Breast epithelium (tissue), 4 donors: ENCODE measurements at places on chromosomes 7 and 10.

DNA sequence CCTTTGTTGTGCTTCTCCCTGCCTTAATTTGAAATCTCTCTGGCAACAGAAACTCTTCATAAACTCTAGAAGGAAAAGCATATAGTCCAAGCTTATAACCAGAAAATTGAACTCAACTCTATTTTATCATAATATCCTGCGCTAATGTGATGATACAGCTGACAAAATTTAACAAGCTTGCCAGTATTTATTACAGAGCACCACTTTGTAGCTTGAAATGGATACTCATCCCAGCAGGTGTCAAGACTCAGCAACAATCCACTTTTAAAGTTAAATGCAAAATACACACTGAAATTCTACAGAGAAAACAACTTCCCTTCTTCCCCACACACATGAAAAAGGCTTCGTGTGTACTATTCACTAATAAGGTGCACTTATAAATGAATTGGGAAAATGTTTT is 228.9 kb downstream of the AGMO start:
- DNase-seq: no peak

- DNase-seq: no peak
Observed at GRCh38 chr7:80183351-80183750, 48.7 kb downstream of the GNAI1 start.

GRCh38 chr10:10911471-10911921 is 106.2 kb upstream of the CELF2 start:
- peak; percentile 54 for DNase-seq

DNA sequence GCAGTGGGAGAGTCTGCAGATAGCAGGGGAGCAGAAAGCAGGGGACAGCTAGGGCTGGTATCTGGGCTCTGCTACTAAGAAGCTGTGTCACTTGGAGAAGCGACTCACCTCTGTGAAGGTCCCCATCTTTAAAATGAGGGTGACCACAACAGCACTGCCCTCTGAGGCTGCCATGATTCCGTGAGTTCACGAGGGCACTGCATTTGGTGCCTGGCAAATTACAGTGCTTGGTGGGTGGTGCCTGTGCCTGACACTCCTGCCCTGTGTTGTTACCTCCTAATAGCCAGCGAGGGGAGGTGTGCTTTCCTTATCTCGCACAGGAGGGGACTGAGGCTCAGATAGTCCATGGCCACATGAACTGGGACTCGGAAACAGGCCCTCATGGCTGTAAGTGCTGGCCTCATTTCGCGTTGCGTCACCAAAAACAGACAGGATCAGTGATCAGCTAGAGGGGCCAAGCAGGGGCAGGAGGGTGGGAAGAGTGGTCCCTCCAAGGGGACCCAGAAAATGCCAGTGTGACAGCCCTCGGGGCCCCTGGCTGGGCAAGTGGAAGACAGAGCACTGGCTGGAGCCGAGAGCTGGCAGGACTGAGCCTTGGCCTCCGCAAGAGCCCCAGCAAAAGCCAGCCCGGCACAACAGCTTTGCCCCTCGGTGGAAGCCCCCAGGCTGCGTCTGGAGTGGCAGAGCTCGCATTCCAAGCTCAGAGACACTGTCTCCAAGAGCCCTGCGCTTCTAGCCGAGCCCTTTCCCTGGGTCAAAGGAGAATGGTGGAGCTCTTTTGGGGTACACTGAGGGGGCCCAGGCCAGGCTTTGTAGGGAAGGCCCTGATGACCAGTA is 17.3 kb upstream of the BNIP3 start:
- DNase-seq: no peak

GRCh38 chr7:134707663-134708378 is 61.2 kb downstream of the BPGM start:
- no peak for DNase-seq

GRCh38 chr10:6108631-6109443 is 20.0 kb downstream of the RBM17 start:
- DNase-seq: no peak

DNA sequence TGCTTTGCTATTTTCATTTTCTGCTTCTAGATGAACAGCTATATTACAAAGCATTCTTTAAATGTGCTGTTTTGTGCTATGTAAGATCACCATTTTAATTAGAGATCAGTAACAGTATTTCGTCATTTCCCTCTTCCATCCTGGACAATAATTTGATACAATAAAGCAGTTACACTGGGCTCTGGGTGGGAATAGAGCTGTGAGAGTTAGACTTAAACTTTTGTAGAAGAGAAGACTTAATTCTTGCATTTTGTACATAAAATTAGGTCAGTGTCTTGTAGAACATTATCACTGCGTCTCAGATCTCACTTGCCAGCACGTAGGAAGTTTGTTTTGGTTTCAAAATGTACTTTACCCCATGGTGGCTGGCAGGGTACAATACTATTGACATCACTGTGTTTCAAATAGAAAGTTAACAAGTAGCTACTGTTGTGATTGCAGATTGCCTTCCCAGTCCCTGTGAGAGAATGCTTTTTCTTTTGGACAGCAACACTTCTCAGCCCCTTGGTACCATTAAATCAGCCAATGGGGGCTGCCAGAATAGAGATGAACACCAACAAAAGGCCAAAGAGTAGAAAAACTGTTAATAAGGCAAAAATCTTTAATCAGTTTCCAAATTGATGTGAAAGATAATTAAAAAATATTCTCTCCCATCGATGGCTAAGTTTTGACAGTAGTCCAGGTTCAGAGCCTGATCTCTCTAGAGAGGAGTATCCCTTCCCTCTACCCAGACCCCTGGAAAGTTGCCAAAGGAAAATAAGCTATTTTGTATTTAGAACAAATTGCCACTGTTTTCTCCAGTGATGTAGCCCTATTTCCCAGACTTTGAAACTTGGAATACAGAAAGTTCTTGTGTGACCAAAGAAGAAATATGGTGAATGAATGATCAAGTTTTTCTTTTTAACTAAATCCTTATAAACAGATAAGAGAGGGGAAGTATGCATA is 35.1 kb downstream of the SMNDC1 start:
- no peak for DNase-seq

DNA sequence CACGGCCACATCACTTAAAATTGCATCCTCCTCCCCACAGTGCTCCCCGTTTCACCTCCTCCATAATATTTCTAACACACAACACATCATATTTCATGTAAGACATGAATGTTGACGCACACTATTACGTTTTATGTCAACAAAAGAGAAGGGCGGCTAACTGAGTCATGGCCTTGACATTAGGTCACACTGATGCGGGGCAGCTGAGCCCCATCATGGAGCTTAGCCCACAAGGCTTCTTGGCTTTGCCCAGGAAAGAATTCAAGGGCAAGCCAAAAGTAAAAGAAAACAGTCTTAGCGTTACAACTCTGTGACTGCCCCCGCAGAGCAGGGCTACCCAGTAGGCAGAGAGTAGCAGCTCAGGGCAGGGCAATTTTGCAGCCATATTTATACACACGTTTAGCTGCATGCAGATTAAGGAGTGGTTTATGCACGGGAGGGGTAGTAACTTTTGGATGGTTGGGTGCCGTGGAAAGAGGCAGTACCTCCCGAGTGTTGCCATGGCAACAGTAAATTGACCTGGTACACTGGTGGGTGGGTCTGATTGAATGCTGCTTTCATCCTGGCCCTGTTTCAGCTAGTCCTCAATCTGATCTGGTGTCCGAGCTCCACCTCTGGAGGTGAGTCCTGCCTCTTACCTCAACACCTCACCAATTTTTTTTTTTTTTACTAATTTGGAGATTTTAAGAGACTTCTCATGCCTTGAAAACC is 156.2 kb upstream of the FRMD4A start:
- no peak for DNase-seq

GRCh38 chr7:88826222-88826621 is 30.7 kb upstream of the TEX47 start:
- no peak for DNase-seq

DNA sequence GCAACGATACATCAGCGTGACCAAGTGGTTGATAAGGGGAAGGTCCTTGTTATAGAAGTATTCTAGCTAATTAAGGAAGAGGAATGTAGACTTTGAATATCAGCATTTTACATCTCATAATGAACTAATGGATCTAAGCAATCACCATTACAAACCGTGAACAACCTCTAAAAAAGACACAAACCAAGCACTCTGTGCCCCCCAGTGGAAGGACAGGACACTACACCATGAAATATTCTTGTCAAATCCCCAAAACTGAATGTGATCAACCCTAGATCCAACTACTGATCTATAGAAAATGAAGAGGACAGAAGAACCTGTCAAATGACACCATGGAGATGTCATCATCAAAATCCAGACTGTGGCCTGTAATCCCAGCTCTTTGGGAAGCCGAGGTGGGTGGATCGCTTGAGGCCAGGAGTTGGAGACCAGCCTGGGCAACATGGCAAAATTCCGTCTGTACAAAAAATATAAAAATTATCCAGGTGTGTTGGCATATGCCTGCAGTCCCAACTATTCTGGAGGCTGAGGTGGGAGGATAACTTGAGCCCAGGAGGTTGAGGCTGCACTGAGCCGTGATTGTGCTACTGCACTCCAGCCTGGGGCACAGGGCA is 111.3 kb upstream of the CARD11 start:
- DNase-seq: no peak

GRCh38 chr7:111137296-111138192 is 46.6 kb downstream of the LRRN3 start:
- DNase-seq: no peak

DNA sequence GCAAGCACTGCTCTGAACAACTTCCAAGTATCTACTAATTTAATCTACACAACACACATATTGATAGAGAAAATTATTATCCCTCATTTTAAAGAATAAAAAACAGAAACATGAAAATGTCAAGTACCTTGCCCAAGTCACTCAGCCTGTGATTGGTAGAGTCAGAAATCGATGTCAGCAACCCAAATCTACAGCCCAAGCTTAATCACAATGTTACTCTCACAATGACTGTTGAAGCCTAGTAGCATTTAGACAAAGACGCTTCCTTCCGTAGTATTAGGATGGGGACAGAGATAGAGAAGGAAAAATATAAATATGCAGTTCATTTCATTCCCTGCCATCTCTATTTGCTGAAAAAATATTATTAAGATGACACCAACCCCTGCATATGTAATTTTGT is 242.5 kb downstream of the ELMO1 start:
- DNase-seq: no peak

DNA sequence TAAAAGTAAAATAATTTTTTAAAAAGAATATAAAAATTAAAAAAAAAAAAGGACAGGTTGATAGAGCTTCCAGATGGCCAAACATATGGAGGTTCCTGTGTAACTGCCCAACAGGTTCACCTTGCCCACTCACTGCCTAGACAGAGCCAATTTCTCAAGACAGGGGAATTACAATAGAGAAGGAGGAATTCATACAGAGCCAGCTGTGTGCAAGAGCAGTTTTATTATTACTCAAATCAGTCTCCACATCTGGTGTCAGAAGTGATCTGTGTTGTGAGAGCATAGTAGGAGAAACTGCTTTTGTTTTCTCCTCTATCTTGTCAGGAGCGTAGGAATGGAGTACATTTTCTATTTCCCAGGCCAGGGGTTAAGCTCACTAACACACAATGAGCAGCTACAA is 31.0 kb downstream of the C7orf33 start:
- no peak for DNase-seq

GRCh38 chr10:29763396-29763795 is 128.6 kb upstream of the SVIL start:
- no peak for DNase-seq

DNA sequence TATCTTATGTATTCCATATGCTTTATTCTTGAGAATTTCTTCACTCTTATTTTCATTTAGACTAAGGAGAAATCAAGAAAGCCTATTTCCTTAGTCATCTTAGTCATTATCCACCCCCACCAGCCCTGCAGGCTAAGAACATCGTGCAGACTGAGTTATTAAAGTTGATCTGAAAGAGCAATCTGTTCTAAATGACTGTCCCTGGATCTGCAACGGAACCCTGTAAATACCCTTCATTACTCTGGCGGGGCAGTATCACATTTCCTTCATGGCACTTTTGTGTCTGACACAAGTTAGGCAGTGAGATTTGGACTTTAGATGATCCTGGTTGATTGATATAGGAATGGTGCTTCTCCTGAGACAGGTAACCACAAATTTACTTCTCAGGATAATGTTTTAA is 3.5 kb upstream of the MYPN start:
- no peak for DNase-seq

- DNase-seq: no peak
Observed at GRCh38 chr10:58712982-58713381, 200.3 kb downstream of the BICC1 start.

- DNase-seq: peak; percentile 32
Observed at GRCh38 chr7:129213828-129214227, 11.0 kb upstream of the AHCYL2 start.

DNA sequence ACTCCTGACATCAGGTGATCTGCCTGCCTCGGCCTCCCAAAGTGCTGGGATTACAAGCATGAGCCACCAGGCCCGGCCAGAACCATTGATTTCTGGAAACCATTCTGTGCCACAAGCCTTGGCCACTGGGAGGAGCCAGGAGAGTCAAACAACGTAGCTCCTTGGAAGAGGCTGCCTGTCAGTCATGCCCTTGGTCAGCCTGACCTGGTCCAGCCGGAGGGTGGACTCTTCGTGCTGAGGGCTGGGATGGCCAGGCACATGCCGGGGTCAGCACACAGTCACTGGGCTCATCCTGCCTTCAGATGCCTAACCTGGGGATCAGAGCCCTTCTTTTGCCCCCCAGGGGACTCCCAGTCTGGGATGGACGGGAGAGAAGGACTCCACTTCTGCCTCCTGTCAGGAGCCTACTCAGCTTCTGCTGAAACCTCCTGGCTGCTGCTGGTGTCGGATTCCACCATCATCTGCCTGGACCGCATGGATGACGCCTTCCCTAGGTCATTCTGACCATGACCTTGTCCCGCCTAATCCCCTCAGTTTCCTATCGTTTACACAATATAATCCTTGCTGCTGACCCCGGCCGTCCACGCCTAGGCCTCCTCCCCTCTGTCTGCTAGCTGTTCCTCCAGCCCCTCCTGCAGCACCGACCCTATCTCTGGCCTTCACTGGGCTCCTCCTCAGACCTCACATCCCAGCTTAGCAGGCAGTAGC is 30.4 kb downstream of the TMEM270 start:
- DNase-seq: no peak

- DNase-seq: peak; percentile 20
Observed at GRCh38 chr7:143811-144453, 48.4 kb upstream of the FAM20C start.

DNA sequence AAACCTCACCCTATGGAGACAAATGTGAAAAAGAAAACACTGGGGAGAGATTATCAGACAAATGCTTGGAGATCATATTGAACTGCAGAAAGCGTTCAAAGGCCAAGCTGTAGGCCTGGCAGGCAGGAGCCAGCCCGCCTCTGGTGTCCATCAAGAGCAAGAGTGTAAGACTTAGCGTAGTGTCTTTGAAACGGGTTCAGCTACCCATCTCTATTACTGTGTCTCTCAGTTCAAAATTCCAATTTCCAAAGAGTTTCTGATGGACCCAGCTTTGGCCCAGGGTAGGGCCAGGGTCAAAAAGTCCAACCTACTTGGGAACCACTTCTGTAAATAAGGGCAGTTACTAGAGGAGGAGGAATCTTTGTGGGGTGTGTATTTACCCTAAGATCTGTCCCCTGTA is 45.4 kb upstream of the HBP1 start:
- DNase-seq: no peak
